ENCODE measurements at places on chromosomes 13 and 19.

GRCh38 chr13:29050719-29051118 is 230.6 kb downstream of the MTUS2 start:
- no peak for DNase-seq

- DNase-seq: no peak
These were observed 103.2 kb downstream of the SOX1 start for GRCh38 chr13:112169941-112170822.

DNA sequence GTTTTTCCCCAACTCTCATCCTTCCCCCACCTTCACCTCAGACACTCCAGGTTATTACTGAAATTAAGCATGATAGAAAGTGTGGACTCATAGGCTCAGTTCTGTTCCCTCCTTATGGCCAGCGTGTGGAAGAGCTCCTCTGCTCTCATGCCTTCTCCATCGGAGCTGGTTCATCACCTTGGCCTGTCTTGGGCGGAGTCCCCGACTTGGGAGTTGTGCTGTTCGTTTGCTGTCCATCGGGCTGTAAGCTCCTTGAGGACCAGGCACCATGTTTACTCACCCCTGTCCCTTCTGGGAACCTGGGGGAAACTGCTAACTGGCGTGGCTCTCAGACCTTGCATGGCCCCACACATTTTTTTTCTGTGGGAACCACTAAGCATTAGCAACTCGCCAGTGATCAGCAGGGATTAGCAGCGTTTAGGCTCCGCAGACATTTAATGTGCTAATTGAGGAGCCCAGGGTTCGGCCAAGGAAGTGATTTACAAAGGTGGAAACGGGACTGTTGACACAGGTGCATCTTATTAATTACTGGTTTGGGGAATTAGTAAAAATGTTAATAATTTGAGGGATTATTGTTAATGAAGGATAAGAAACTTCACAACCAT is 123.8 kb downstream of the TM9SF2 start:
- DNase-seq: no peak

DNA sequence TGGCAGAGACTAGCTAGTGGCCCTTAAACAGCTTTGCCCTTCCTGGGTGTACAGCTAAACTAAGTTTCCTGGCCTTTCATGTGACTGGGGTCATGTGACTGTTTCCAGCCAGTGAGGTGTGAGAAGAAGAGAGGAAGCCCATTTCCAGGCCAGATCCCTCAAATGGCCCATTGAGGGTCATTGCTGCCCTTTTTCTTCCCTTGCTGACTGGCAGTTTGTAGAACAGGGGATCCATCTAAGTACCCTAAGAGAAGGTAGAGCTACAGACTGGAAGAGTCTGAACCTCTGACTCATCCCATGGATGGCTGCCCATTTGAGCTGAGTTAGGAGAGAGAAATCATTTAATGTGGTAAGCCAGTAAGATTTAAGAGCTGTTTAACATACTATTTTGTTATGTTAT is 2.8 kb downstream of the SWSAP1 start:
- DNase-seq: no peak

- no peak for DNase-seq
These were observed 25.1 kb downstream of the MAN2B1 start for GRCh38 chr19:12641456-12641855.

DNA sequence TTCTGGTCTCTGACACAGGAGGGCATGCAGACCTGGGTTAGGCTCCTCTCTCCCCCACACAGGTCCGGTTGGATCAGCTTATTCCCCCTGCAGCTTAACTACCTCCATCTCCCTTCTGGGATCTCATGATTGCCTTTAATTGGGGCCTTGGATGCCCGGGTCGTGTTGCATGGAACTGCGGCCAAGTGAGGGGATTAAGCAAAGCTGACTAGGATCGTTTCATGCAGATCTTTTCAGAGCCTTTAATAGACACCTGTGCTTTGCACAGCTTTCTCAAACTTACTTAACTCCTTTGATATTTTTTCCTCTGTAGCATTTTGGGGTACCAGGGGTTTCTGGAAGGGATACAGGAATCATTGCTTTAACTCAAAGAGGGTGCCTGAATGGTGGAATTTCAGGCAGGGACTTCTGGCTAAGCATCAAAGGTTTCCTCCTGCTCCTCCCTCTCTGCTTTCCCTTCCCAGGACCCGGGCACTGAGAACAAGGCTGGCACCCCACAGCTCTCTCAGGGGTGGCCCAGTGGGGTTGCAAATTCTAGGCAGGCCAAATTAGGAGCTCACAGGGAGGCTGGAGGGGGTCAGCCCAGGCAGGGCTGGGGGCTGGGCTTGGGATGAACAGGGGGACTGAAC is 477 bp downstream of the NFILZ start:
- no peak for DNase-seq

- DNase-seq: peak; percentile 77
These were observed at the start of gene AKT2 for GRCh38 chr19:40284501-40285352. TSS of gene AKT2 (minus strand) at chr19:40285345. CDS start at chr19:40265267, 20,078 bp downstream.

GRCh38 chr19:21603431-21604231 is 98.2 kb downstream of the ZNF429 start:
- no peak for DNase-seq

DNA sequence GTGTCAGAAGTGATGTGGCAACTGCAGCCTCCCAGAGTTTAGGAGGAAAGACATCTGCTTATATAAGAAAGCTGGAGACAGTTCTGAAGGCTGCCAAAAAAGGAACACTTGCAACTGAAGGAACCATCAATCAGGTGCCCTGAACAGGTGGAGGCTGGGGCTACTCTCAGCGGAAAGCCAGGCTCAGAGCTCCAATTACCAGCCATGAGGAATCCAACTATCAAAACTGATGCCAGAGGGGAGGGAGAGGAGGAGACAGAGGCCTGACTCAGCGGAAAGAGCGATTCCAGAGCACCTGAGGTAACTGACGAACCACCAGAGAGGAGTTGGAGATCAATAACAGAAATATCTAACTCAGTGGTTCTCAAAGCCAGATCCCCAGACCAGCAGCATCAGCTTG is 24.3 kb downstream of the LEUTX start:
- DNase-seq: no peak

DNA sequence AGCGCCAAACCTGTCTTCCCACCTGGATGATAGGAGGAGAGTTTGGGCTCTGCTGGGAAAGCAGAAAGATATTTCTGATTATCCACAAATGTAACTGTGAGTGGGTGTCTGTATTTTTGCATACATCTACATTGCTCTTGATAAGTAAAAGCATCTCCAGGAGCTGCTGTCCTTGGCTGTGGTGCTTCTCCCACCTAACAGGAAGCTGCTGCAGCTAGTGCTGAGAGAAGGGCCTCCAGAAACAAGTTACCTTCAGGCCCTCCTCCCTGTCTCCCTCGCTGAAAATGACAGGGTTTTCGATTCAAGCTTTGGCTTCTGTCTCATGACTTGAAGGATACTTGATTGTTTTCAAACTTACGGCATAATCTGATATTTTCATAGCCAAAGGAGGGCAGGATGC is 90.1 kb downstream of the FOXO1 start:
- no peak for DNase-seq

DNA sequence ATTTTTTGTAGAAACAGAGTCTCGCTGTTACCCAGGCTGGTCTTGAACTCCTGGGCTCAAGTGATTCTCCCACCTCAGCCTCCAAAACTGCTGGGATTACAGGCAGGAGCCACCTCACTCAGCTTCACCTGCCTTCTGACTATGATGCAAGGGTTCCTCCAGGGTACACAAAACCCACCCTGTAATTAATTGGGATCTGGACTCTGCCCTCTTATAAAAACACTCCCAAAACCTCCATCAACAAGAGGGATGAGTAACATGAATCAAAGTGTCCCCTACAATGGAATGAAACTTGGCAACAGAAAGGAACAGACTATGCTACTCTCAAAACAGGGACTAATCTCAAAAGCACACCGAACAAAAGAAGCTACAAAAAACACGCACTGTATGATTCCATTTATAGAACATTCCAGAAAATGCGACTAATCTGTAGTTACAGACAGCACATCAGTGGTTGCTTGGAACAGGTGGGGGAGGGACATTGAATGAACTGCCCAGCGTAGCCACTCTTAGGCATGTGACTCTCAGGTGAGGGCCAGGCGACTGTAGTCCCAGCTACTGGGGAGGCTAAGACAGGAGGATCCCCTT is 3.2 kb upstream of the PRR36 start:
- DNase-seq: no peak

- DNase-seq: peak; percentile 19
These were observed 15.8 kb downstream of the ARRDC2 start for GRCh38 chr19:18023622-18024251.

GRCh38 chr13:32425158-32425557 is 2.8 kb downstream of the N4BP2L1 start:
- DNase-seq: no peak

- peak; percentile 4 for DNase-seq
These were observed 135.5 kb upstream of the EDNRB start for GRCh38 chr13:78054157-78054556.

DNA sequence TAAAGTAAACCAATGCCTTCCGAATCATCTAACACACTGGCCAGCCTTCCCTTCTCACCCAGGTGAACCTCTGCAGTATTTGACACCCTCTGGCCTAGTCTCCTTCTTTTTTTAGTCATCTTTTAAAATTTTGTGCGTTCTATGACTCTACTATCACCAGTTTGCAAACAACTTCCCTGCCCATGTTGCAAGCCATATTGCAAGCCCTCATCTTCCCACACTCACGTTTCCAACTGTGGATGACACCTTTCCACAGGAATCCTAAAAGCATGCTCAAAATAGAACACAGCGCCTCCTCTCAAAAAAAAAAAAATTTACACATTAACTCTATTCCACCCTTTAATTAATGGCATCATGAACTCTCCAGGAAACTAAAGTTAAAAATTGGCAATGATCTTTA is 440.1 kb downstream of the EFNB2 start:
- DNase-seq: no peak

DNA sequence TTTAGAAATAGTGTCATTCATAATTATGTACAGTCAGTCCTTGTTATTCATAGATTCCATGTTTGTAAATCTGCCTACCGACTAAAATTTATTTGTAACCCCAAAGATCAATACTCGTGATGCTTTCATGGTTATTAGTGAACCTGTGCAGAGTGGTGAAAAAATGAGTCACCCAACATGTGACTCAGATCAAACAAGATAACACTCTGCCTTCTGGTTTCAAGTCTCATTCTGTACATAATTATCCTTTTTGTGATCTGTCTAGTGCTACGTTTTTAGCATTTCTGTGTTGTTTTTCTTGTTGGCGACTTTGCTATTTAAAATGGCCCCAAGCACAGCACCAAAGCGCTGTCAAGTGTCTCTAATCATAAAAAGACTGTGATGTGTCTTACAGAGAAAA is 274.7 kb downstream of the SUCLA2 start:
- no peak for DNase-seq

DNA sequence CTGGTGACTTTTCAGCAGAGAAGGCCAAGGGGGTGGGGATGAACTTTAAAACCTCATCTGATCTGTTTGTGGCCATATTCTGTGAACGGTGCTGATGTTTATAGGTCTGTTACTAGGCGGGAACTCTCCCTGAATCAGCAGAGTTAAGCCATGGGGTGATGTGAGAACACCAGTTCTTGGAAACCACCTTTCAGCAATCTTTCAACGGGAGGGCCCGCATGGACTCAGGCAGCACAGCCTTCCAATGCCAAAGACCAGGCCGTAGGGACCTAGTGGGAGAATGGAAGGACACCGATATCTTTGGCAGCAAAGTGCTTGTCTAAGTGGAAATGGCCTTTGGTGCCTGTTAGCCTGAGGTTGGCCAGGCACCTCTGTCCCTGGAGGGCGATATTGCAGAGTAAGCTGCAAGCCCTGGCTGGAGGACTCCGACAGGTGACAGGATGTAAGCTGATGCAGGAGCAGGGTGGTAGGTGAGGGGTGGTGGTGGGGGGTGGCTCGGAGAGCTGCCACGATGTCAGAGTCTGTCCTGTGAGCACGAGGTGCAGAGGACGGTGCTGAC is 57.0 kb downstream of the ERCC5 start:
- no peak for DNase-seq

DNA sequence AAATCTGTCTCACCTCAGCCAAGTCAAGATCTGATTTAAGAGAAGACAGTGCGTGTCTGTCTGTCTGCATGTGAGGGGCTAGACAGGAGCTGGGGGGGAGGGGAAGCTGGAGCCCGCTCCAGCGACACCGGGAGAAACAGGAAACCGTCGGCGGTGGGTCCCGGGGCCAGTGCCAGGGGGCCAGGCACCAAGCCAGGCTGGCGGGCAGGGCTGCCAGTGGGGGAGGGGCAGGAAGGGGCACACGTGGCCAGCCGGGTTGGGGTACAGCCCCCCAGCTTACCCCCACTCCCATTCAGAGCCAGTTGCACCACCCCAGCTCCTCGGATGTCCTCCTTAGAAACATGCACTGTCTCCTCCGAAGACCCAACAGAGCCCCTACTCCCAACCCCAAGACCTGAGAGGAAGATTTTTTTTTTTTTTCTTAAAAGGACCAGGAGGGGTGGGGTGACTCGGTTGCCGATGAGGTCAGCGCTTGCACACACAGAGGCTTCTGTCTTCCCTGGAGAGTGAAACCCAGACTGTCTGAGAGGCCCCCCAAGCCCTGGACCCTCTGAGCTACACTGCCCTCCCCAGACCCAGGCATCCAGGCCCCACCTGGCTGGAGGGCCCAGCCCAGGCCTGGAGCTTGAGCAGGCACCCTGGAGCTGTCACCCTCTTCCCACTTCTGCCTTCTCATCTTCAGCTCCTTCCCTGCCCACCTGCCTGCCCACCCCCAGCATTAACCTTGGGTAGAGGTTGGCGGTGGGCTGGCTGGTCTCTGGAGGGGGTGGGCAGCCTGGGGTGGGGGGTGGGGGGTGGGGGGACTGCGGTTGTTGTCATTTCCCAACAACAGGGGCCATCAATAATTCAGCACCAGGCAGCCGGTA is 4.0 kb downstream of the ERF start:
- DNase-seq: peak; percentile 11

- DNase-seq: no peak
These were observed 4.7 kb downstream of the B3GNT8 start for GRCh38 chr19:41422456-41422855.

DNA sequence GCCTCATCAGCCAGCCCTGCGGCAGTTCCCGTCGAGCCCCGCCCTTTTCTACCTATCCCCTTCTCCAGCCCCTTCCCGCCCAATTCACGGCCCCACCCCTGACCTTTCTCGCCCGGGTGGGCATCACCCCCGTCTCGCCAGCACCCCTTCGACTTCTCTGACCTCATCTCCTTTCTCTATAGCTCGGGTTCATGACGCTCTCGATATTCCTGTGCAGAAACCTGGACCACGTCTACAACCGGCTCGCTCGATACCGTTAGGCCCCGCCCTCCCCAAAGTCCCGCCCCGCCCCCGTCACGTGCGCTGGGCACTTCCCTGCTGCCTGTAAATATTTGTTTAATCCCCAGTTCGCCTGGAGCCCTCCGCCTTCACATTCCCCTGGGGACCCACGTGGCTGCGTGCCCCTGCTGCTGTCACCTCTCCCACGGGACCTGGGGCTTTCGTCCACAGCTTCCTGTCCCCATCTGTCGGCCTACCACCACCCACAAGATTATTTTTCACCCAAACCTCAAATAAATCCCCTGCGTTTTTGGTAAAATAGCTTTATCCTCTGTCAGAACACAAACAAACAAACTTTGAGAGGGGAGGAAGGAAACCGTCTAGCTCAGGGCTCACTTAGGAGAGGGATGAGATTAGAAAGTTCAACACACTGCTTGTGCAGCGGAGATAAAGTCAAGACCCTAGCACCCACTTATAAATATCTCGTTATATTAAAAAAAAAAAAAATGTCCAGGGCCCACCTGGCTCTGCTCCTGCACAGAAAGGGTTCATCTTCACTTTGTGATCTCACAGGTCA is 5.1 kb downstream of the CD37 start:
- DNase-seq: no peak

GRCh38 chr13:32022311-32022710 is 9.3 kb upstream of the FRY start:
- DNase-seq: no peak
